ENCODE measurements at places on chromosomes 6 and 20. TPM values are rescaled to one million over a fixed set of nuclear protein-coding genes. Genes with fewer than 3 reads are reported as not detected.

- no peak for DNase-seq
Observed at GRCh38 chr6:113591896-113592827, 265.0 kb upstream of the MARCKS start.

DNA sequence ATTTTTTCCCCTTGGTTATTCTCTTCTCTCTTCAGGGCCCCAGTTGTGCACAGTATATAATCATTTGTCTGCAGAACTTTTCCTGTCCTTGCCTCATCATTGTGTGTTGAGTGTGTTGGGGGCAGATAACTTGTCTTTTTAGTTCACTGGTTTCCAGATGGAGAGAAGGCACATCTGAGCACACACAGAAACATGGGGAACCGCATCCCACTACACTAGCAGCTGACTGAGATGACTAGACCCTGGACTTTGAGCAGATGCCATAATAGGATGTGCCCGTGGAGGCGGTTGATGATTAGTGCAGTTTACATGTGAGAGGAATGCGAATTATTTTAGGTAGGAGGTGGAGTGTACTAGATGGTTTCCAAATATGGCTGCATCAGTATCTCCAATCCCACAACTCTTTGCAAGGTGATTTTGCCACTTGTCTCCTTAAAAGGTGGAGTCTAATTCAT is 26.5 kb upstream of the SH3BGRL2 start:
- DNase-seq = no peak

DNA sequence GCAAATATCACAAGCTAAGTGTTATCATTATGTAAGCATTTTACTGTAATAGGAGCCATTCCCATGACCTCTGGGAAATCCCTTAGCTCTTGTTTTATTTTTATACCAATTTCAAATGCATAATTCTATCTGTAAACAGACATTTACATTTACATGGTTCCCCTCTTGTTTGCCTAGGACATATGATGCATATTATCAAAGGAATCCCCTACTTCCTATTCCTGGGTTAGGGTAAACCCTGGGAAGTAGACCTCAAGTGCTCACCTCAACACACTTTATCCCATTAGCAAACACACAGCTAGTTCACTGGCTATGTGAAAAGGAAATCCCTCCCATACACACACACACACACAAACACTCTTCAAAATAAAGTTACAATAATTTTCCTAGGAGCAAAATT is 27.1 kb downstream of the PDE10A start:
- DNase-seq = no peak

- DNase-seq = no peak
Observed at GRCh38 chr20:1373036-1373435, 19.8 kb downstream of the FKBP1A start.

DNA sequence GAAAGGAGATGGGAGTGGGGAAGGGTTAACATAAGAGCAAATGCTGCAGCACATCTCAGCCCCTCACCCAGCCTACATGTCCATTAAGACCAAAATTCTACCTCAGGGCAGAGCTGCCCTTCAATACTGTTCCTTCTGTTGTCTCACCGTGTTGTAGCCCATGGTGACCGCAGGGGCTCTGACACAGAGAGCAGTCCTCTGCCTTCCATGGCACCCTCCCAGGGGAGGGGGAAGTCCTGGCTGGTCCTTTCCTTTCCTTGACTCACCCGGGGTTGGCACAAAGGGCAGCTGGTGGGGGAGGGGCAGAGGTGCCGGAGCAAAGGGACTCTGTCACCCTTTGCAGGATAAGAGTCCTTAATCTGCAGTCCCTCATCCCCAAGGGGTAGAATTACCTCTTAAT is 15.2 kb downstream of the NKX2-2 start:
- no peak for DNase-seq

The C4B gene
- total RNA-seq = 2.0 TPM
